Activated naive CD4-positive, alpha-beta T cell treated with anti-CD3 and anti-CD28 coated beads, Interleukin-2, amount 50 U/mL, for 16 hours (primary cell): ENCODE measurements at places on chromosomes 2 and 18.

DNA sequence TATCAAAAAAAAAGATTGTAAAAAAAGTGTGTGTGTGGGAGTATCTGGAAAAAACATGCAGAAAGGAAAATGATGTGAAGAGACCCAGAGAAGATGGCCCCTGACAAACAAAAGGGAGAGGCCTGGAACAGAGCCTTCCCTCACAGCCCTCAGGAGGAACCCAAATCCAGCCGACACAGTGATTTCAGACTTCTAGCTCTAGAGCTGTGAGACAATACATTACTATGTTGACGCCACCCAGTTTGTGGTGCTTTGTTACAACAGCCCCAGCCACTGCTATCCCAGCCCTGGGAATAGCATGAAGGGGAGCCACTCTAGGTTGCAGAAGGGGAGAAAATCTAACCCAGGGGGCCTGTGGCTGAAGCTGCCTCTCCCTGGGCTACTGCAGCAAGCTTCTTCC is 59.0 kb upstream of the ZBTB7C start:
- no peak for DNase-seq

- no peak for DNase-seq
Observed at GRCh38 chr18:1357724-1358123, 453.1 kb downstream of the ADCYAP1 start.

- DNase-seq = no peak
Observed at GRCh38 chr2:241187101-241187917, 1.2 kb upstream of the ANO7 start.

- DNase-seq = no peak
Observed at GRCh38 chr2:98538280-98539041, 69.9 kb downstream of the COA5 start.

DNA sequence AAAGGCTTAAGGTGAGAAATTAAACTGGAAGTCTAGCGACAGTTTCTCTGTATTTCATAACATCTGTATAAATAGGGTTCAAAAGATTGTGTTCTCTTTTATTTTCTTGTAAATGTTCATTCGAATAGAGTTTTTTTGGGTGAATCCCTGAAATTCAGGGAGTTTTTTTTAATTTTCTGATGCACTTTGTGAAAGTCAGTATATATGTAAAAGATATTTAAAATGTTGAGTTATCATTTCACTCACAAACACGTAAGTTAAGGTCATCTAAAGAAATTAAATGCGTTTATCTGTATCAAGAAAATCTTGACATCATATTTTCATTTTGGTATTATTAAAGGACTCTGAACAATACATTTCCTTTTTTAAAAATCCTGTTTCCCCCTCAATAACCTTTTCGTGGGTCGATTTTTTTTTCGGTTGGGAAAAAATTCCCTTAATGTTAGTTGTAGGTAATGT is 3.4 kb downstream of the SP9 start:
- no peak for DNase-seq

DNA sequence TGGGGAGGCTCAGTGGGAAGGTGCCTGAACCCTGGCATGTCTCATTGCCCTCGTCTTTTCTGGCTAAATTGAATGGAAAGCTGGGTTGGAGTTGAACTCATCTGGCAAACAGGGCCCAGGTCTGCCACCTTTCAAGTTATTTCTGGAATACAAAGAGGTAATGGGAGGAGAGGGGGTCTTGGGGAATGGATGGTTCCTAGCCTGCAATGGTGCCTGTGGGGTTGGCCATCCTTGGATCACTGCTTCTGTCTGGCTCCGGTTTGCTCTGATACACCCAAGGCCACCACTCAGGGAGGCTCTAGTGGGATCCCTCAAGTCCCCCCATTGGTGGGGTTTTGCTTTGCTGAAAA is 45.3 kb downstream of the PSD4 start:
- no peak for DNase-seq

GRCh38 chr2:235027558-235028214 is 75.9 kb downstream of the SH3BP4 start:
- DNase-seq = no peak

DNA sequence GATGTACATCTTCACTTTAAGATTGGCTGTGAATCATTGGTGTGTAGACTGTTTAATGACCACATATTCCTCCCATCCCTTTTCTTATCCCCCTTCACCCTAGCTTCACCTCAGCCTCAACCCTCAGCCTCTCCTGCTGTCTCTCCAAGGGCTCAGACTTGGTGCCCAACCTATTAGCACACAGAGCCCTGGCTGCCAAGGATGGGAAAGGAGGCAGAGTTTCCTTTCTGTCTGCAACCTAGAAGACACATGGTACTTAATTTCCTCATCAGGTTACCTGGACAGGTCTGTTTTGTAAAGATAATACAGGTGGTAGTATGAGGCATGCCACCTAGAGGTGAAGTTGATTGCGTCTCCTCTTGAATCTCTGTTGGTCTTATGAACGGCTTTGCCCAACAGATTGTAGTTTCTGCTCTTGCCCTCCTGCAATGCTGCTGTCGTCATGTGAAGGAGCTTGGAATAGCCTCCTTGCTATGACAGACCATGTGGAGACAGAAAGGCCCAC is 44.5 kb upstream of the RMND5A start:
- no peak for DNase-seq

DNA sequence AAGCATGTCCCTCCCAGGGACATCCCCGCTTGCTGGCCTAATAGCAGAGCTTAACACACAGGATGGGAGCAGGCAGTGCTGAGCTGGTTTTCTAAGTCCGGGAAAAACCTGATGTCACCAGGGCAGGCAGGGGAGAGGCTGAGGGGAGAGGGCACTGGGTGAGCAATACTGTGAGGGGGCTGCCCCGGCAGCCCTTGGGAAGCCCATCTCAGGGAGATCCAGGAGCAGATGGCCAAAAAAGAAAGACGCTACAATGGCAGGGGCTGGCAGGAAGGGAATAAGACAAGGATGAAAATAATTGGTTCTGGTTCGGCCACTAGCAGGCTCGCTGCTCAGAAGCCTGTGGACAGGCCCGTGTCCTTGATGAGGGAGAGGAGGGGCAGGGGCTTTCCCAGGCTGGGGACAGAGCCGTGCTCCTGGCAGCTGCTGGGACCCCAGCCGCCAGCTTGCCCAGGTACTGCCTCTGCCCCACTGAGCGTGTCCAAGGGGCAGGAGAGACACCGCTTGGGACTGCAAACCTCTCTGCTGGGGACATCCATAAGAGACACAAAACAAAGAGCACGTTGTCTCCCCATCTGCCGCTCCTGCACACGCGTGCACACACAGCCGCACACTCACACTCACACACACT is 30.2 kb downstream of the SMAD7 start:
- no peak for DNase-seq

DNA sequence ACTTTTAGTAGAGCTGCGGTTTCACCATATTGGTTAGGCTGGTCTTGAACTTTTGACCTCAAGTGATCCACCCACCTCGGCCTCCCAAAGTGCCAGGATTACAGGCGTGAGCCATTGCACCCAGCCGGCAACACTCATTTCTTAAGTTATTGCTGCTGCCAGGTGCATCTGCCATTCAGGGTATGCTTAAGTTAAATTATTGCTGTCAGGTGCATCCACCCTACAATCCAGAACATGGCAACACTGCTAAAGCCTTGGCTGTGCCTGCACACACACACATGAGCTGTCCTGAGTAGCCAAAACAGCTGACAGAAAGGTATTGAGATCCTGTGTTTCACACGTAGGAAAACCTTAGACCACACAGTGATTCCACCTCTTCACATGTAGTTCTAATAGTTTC is 148.2 kb downstream of the FAM161A start:
- no peak for DNase-seq

DNA sequence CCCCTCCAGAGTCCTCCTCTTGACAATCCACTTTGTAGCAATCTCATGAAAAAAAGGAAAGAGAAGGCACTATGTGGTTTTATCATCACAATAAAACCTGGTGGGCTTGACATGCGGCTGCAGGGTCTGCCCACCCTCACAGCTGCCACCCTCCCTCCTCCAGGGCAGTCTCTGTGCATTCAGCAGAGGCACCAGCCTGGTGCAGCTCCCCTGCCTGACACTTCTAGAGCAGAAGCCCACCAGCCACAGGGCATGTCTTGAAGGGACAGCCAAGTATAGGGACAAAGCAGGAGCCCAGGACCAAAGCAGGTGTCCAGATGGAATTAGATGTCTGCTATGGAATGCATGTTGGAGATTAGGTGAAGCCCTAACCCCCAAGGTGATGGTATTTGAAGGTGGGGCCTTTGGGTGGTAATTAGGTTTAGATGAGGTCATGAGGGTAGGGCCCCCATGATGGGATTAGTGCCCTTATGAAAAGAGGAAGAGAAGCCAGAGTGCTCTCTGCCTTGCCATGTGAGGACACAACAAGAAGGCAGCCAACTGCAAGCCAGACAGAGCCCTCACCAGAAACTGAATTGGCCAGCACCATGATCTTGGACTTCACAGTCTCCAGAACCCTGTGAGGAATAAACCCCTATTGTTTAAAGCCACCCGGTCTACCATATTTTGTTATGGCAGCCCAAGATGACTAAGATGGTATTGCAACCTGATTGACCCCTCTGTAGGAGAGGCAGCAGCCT is 86.9 kb downstream of the MCFD2 start:
- DNase-seq = no peak

DNA sequence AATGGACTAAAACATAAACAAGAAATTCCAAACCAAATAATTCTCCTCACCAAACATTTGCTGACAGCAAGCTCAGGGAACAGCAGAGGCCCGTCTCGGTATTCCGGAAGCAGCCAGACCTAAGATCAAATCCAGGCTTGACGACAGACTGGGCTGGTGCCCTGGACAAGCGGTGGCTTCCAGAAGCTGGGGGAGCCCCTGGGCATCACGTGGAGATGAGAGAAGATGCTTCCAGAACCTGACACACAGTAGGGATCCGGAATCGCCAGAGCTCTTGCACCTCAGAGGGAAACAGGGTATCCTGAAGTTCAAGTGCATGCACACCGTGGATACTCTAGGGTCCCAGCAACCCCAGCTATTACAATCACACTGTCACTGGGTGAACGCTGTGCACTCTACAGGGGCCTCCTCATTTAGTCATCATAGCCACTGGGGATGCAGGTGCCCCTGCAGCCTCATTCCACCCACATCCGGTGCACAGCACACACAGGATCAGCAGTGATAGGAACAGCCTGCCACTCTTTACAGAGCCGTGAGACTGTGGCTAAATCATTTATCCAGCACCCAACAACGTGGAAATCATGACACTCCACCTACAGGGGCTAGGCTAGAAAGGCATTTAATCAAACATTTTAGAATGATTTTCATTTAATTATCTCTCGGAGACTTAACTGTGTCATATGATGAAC is 102.6 kb downstream of the HDAC4 start:
- DNase-seq = peak; percentile 75

- DNase-seq = no peak
Observed at GRCh38 chr2:222641336-222641735, 14.6 kb downstream of the FARSB start.

- no peak for DNase-seq
Observed at GRCh38 chr2:122707224-122707824, 951.9 kb downstream of the TSN start.

- no peak for DNase-seq
Observed at GRCh38 chr2:145748927-145749326, 1229.0 kb upstream of the ZEB2 start.

- DNase-seq = no peak
Observed at GRCh38 chr2:216658757-216659156, 25.5 kb downstream of the IGFBP2 start.

GRCh38 chr2:239378918-239379640 is 21.7 kb downstream of the HDAC4 start:
- peak; percentile 8 for DNase-seq

DNA sequence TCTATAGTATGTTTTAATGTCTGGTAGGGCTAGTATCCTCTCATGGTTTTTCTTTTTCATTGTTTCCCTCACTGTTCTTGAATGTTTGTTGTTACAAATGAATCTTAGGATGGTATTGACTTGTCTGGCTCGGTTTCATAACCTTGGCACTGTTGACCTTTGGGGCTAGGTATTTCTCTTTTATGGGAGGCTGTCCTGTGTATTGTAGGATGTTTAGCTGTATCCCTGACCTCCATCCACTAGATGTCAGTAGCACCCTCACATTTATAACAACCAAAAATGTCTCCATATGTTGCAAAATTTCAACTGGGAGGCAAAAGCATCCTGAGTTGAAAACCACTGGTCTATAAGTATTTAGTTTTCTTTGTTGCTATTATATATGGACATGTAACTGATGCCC is 7.0 kb upstream of the AOX1 start:
- no peak for DNase-seq

GRCh38 chr2:233331536-233331935 is 22.8 kb upstream of the DGKD start:
- peak; percentile 50 for DNase-seq

DNA sequence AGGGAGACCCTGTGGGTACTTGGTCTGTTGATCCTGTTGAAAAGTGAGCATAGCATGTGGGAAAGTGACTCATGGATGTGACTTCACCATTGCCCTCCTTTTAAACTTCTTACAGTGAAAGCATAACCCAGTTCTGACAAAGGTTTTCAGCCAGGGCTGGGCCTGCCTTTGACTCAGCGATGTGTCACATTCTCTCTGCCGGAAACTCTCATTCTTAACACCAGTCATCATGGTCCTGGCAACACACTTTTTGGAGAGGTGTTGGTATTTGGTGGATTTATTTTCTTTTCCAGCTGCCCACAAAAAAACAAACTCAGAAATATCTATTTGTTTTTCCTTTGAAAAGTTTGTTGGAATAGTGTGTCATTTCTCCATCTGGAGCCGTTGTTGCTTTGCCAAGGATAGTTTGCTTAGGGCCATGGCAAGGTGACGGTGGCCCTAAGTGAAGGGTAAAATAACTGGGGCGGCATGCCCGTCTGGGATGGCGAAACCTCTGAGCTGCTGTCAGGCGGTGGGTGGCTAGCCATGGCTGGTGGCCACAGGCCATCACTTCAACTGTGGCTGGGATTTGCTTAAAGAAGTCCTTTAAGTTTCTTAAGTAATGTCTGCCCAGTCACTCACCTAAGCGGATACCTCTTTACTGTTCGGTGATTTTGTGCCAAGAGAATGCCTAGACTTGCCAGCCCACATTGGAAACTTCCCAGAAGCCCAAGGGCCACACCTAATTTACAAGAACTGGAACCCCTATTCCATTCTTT is 123.3 kb downstream of the LTBP1 start:
- DNase-seq = no peak

DNA sequence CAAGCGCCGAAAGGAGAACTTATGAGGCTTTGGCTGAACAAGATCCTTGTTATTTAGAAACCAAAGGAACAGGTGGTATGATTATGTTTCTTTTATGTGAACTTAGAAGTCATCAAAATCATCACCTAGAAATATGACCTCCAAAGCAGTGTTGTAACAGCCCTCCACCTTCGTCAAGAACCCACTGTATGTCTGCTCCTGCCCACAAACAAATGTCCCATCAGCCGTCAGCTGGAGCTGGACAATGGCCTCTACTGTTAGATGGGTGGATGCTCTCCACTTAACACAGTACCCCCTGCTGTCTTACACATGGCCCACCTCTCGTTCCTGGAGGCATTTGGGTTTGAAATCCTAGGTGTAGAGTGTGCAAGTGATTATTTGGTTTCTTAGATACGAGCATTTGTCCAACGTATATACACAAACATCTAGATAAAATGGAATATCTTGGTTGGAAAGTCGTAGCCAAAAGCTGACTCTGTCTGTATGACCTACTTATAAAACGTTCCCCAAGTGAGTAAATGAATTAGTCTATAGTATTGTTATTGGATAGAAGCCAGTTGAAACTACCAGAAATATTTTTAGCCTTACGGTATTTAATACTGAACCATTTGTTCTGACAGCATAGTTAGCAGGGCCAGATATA is 113.0 kb downstream of the CRIM1 start:
- DNase-seq = no peak
